ENCODE measurements at places on chromosomes 13 and 19.
A peak's percentile ranks its signal among the peaks of the same experiment; 100 is the strongest.

GRCh38 chr13:108669381-108669780, 40.0 kb downstream of the MYO16 start:
- peak; percentile 1 for DNase-seq

DNA sequence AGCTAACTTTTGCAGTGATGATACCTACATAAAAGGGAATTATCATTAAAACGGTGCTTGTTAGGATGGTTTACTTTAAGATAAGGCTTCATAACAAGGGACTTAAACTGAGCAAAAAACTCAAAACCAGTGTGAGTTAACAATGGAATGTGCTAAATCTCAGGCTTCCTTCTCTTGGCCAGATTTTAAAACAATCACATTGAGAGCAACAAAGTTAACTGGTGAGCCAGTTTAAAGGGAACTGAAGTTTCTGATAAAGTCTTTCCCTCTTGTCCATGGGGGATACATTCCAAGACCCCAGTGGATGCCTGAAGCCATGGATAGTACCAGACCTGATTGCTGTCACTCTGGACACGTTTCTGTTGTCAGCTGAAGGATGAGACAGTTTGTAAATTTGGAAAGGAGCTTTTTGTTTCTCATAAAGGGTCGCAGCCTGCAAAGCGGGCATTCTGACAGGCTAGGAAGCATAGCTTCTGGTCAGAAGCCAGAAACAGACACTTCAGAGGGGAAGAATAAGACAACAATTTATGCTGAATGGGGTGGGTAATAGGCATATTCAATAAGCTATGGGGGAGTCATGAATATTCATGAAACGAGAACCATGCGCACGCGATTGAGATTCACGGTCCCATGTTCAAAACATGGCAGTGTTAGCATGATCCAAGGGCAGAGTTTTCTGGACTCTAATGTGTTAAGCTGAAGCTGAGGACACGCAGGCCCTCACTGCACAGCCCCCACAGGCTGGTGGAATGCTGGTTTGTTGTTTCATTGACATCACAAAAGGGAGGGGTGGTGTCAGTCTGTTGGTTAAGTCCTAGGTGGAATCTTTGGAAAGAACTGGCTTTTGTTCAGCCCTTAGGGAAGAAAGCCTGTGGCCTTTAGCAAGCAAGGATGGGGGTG, 150.6 kb upstream of the RNF113B start:
- no peak for DNase-seq

DNA sequence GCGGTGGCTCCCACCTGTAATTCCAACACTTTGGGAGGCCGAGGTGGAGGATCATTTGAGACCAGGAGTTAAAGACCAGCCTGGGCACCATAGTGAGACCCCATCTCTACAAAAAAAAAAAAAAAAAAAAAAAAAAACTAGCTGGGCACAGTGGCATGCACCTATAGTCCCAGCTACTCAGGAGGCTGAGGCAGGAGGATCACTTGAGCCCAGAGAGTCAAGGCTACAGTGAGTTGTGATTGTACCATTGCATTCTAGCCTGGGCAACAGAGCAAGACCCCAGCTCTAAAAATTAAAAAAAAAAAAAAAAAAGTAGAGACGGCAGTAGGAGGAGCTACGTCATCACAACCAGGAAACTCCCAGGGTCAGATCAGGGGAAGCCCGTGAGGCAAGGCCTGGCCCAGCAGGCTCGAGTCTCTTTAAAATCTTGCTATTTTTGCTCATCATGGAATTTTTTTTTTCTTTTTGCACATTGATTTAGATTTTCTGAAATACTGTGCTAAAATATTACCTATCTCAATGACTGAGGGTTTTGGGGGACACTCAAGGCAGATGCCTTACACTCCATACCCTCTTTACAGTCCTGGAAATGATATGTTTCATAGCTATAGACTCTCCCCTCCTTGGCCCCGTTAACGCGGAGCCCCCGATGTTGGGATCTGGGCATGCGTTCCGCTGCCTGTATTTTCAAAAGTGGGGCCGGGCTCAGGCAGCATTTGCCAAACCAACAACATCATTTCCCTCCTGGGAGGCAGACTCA, 44.4 kb upstream of the USE1 start:
- DNase-seq = no peak

GRCh38 chr19:29761575-29762232, 46.6 kb upstream of the C19orf12 start:
- no peak for DNase-seq

DNA sequence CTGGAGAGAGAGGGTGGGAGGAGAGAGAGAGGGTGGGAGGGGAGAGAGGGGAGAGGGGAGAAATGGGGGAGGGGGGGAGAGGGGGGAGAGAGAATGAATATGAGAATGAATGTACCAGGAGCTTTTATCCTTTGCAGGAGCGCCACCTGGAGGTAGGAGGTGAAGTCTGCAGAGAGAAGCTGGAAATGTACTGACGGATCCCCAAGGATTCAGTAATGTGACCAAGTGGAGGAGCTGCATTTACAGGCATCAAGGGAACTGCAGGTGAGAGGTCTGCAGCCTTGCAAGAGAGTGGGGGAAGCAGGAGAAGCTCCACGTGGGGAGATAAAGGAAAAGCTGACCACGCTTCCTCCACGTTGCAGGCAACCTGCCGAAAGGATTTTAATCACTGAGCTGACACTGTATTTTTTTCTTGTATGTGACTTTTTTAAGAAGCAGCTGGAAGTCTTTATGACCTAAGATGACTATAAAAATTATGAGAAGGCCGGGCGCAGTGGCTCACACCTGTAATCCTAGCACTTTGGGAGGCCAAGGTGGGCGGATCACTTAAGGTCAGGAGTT, 33.7 kb downstream of the VSTM1 start:
- DNase-seq = peak; percentile 24

- no peak for DNase-seq
Observed at GRCh38 chr19:30371161-30371836, 885 bp upstream of the ZNF536 start.

GRCh38 chr13:98111168-98112098, 31.5 kb upstream of the FARP1 start:
- no peak for DNase-seq

GRCh38 chr13:76820759-76821158, 65.4 kb downstream of the KCTD12 start:
- no peak for DNase-seq

DNA sequence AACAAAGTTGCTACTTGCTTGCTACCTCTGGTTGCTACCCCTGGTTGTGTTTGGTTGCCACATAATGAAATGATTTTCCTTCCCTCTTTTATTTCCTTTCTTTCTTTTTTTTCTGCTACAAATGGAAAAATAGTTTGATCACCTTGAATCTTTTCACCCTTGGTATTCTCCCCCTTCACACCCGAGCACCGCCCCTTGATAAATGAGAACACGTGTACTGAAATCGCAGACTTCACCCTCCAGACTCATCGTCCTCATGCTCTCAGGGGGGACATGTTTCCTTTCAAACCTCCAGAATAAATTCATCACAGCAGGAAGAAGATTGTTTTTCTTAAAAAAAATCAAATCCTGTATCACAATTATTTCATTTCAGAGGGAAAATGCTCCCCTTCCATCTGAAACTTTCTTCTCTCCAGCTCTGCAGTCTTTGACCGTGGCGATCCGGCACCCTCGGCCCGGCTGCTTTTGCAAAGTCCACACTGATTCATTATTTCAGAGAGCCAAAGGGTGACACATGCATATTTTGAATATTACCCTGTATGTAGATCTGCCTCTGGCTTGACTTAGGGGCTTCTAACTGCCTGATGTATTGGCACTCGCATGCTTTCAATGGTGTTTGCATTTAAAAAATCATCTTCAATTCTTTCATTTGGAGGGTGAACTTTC, 222.6 kb upstream of the MAB21L1 start:
- DNase-seq = no peak
